ENCODE measurements at places on chromosomes 2 and 18.

- no peak for DNase-seq
These were observed 156.4 kb upstream of the MMADHC start for GRCh38 chr2:149743842-149744448.

DNA sequence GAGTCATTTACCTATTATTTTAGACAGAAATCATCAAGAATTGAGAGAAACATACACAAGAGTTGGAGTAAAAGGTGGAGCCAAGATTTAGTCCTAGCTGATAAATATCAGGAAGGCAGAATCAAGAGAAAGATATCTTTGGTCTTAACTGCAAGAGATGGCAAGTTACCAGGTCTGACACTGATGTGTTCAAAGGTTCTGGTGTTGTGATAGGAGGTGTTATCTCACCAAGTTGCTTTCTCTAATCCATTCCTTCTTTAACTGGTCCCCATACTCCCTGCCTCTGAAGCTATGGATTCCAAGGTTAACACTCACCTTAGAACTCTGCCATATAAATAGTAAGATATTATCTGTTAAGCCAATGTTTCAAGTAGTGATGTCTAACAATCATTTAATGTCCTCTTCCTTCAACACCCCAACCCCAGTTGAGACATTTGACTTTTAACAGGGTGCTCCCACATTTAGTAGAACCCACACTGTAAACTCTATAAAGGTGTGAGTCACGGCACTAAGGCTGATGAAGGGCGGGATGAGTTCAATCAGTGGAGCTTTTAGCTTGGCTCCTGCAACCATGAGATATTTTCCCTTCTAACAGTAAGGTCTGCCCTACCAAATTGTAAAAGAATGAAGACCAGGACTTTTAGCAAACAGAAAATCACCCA lies 333.7 kb downstream of the RND3 start:
- no peak for DNase-seq

- DNase-seq = no peak
These were observed 223.4 kb downstream of the WDPCP start for GRCh38 chr2:63364866-63365265.

- no peak for DNase-seq
These were observed 11.9 kb downstream of the ZNF516 start for GRCh38 chr18:76482971-76483691.

DNA sequence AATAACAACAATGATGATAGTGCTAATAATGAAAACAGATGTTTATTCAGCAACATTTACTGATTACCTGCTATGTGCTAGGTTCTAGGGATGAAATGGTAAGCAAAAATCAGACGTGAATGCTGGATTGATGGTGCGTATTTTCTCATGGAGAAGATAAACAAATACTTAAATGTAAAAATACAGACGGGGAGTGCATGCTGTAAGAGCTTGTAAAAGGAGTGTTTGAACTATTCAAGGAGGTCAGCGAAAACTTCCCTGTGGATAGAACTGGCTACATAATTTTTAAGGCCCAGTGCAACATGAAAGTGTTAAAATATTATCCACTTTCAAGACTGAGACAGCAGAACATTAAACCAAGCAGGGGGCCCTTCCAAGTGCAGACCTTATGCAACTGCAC lies 22.1 kb downstream of the MTX2 start:
- DNase-seq = no peak

- DNase-seq = no peak
These were observed 1.7 kb downstream of the UNC80 start for GRCh38 chr2:209773377-209773776.

DNA sequence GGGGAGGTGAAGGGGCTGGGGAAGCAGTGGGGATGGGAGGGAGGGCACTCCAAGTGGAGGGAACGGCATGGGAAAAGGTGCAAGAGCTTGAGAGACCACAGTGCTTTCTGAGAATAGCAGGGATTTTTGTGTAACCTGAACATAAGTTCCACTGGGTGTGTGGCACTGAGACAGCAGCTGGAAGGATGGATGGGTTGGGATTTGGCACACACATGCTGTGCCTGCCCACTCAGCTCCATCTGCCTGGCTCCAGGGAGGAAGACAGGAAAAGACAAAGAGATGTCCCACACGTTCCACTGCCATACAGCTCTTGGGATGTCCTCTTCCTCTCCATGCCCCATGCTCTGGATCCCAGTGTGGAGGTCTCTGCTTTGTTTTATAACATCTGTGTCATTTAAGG lies 114.1 kb upstream of the TEX51 start:
- DNase-seq = no peak

GRCh38 chr2:20676353-20677215 lies 9.6 kb downstream of the GDF7 start:
- no peak for DNase-seq

DNA sequence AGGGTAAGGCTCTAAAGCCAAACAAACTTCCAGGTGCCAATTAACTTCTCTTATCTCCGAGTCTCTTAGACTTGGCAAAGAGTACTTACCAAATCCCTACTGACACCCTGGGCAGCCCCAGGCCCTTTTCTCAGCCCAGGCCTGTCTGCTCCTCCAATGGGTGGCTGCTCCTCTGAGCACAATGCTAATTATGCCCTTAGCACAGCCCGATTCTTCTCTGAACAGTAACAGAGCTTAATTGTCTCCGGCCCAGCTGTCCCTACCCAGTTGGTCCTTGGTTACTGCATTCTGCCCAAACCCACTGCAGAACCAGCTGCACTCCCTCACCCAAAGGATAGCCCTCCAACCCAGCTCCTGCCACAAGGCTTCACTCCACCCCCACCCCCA lies 110.3 kb downstream of the SMAD7 start:
- DNase-seq = no peak

GRCh38 chr2:84280873-84281272 lies 178.2 kb downstream of the SUCLG1 start:
- no peak for DNase-seq

GRCh38 chr2:17093712-17094111 lies 424.5 kb downstream of the RAD51AP2 start:
- no peak for DNase-seq

Measured in CD4-positive, alpha-beta T cell treated with Interleukin-15 for 4 hours (primary cell).